ENCODE measurements at places on chromosomes 11 and 22. TPM values are rescaled to one million over a fixed set of nuclear protein-coding genes. Genes with fewer than 3 reads are reported as not detected.

The PATE4 gene
- not detected for total RNA-seq

DNA sequence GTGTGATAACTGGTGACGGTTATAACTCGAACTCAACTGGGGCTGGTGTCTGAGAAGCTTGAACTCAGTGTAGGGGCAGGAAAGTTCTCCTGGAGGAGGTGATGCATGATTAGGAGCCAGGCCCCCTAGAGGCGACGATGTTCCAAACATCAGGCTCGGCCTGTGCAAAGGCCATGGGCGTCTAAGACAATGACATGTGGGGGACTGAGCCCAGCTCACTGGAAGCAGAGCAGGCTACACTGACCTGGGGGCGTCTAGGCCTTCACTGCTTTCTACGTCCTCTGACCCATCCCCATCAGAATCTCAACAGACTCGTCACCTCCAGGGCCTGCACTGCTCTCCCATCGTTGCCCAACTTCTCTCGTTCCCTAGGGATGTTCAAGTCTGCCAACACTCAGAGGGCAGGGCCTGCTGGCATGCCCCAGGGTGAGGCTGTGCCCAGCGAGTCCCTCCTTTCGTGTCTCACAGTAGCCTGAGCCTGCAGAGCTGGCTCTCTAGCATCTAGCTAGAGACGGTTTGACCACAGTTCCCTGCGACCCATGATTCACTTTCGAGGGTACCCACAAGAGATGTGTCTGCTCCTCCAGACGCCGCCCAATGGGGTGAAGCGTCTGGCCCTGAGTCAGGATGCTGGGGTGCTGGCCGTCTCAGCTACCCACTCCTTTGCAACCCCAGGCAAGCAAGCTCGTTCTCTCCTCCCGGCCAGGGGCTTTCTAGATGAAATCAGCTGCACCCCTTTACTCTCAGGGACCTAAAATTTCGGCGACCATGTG is 1.1 kb upstream of the ATG16L2 start:
- DNase-seq: peak; percentile 44

DNA sequence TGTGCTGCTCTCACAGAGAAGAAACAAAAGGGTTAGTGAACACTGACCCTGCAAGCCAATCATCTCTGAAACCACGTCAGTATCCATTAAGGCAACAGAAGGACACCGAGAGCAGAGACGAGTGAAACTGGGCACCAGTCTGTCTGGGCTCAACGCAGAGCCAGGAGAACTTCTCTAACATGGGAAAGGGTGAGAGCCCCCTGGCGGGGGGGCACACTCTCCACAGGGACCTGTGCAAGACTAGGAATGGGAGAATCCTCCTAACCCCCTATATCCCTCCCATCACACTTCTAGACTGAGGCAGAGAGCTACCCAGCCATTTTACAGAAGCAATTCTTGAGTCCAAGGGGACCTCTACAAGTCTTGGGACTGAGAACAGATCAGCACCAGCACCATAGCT is 285.8 kb downstream of the SOX6 start:
- no peak for DNase-seq

DNA sequence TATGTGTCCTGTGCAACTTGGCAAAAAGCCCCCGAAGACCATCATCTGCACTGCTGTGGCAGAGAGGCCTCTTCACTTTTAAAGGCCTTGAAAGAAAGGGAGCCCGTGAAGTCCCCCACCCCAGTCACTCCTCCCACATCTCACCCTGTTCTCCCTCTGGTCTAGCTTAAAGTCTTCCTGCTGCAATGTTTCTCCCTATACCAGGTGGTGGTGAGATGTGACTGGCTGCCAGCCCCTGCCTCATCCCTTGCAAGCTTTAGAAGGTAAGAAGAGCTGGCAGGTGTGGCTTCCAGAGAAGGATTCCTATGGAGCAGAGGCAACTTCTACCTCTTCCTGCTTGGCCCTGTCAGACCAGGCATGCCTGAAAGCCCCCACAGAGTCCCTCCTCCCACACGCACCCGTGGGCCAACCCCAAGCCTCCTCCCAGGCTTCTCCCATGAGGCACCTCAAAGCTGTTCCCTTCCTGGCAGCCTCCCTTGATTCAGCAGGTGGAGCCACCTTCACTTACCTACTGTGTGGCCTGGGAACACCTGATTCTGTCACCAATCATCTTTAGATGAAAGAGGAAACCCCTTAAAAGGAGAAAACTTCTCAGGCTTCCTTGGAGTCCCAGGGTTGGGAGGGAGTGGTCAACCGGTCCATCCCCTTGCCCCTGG is 4.0 kb upstream of the TRIM29 start:
- DNase-seq: no peak

DNA sequence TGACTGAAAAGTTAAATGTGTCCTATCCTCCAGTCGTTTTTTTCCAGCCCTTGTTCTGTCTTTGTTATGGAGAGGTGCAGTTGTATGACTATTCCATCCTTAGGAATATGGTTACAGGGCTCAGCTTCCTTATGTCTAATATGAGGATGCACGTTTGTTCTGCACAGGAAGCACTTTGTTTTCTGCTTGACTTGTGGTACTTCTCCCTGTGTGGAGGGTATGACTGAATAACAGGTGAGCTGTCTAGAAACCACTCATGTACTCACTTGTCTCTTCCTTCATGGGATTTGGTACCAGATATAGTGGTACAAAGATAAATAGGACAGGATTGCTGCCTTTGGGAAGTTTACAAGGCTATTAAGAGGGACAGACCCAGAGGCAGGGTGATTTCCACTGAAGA is 17.4 kb downstream of the CABIN1 start:
- no peak for DNase-seq

The HTR3A gene
- total RNA-seq: not detected

The CHADL gene
- total RNA-seq: 0.82 TPM

The WT1 gene
- total RNA-seq: not detected

GRCh38 chr11:109730669-109731068 is 308.7 kb downstream of the C11orf87 start:
- DNase-seq: no peak

The OR10A2 gene
- total RNA-seq: not detected

The ADM2 gene
- 0.95 TPM for total RNA-seq

The FAM118A gene
- total RNA-seq: 15.5 TPM

DNA sequence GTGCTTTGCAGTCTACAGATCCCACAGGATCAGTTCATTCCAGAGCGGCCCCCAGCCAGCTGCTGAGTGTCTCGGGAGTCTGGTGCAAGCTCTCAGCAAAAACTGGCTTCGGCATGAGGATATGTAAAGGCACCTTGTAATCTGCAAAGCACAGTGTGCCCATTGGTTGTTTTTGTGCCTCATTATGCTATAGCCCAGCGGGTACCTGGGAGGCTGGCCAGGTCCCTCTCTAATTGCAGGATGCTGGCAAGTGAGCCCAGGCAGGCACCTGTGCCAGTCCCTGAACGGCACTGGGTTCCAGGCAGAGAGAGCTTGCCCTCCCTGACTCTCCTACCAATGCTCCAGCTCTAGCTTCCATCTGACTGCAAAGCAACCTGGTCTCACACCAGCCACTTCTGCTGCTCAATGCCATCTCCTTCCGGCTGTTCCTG is 128.7 kb downstream of the DSCAML1 start:
- no peak for DNase-seq

DNA sequence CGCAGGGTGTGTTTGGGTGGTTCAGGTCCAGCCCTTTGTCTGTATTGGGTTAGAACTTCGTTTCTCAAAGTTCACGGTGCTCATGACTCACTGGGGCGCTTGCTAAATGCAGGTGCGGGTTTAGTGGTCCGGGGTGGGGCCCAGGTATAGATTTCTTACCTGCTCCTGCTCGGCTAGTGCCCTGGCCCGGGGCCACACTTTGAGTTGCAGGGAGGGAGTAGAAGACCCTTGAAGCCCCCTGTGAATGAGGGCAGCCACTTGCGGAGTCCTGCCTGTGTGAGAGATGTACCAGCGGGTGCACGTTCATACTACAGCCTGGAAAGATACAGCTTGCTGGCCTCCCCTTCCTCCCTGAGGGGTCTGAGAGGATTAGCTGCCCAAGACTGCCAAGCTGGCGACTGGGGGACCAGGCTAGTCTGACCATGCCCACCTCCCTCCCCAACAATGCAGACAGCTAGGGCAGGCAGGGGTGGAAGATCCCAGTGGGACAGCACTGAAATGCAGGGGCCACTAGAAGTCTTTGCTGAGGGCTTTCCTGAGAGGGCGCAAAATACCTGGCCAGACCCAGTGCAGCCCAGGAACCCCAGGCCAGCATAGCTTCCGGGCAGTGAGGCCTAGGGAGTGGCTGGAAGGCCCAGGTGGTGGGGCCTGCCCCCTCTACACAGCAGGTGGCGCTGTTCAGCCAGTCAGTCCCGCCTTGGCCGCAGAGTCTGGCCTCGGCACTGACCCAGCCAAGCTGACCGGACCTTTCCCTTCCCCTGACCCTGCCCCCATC is 5.1 kb upstream of the MYRF start:
- no peak for DNase-seq

The SYT13 gene
- not detected for total RNA-seq

The SCARF2 gene
- total RNA-seq: 0.14 TPM

- peak; percentile 26 for DNase-seq
These were observed 12.0 kb upstream of the FOLR1 start for GRCh38 chr11:72179804-72180396.

DNA sequence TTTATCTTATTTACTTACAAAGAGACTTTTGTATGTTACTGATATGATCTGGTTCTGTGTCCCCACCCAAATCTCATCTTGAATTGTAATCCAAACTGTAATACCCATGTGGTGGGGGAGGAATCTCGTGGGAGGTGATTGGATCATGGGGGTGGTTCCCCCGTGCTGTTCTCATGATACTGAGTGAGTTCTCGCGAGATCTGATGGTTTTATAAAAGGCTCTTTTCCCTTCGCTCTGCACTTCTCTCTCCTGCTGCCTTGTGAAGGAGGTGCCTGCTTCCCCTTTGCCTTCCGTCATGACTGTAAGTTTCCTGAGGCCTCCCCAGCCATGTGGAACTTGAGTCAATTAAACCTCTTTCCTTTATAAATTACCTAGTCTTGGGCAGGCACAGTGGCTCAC is 42.4 kb upstream of the WNT7B start:
- no peak for DNase-seq

DNA sequence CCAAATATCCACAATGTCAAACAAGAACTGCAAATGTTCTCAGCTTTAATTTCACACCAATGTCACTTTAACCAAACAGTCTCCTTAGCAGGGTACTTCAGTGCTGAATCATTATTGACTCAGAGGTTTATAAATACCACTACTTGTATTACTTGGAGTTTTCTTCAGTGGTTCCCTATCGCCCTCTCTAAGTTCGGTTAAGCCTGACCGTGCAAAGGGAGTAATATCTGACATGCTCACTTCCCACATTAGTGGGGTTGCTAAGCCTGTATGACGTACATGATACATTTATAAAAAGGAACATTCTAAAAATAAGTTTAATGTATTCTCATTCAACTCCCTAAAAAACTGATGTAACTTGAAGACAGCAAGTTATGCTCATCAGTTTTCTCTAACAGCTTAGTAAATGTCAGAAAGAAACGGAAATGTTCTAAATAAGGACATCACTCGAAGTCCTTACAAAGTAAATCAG is 93.1 kb upstream of the ZC3H12C start:
- DNase-seq: peak; percentile 72

DNA sequence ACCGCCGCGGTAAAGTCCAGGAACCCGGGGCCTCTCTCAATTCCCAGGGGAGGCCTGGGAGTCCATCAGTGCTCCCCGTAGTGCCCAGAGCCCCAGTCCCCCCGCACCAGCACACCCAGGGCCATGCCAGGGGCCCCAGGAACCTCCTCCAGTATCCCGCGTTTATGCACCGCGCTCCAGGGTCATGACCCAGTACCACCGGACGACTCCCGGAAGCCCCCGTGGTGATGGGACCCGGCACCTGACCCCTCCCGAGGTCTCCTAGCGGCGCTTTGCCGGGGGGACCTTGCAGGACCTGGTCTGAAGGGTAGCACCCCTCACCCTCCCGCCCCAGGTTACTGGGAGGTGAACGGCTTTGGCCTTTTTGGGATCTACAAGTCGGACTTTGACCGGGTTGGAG is 11.2 kb downstream of the B4GALNT4 start:
- no peak for DNase-seq

- no peak for DNase-seq
These were observed 205.1 kb downstream of the NXPE2 start for GRCh38 chr11:114883472-114883871.

The MRGPRG gene
- not detected for total RNA-seq

GRCh38 chr22:42265321-42265720 is 5.1 kb downstream of the TCF20 start:
- no peak for DNase-seq

The MB gene
- not detected for total RNA-seq

The MRGPRF gene
- 0.14 TPM for total RNA-seq

All from foreskin keratinocyte (primary cell).